ENCODE measurements at places on chromosomes 12 and 14.

- no peak for DNase-seq
Measured at GRCh38 chr12:71555191-71555590, 108.5 kb downstream of the ZFC3H1 start.

DNA sequence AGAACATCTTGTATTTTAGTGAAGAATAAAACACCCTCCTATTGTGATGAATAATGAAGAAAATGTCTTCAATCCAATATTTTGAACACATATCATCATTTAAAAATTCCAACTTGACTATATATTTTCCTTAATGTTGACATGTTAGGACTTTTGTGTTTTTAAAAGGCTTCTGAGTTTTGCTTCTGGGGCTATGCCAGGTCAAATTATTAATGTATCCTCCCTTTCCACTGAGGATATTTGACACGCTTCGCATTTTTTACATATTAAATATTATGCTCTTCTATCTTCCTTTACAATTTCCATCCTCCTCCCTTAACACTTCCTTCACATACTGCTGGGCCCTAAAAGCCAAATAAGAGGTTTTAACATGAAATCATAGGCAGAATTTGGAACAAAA lies 20.6 kb downstream of the RERG start:
- no peak for DNase-seq

GRCh38 chr12:72540811-72541210 lies 268.6 kb downstream of the TRHDE start:
- DNase-seq = no peak

GRCh38 chr12:124915239-124916236 lies 1.1 kb upstream of the UBC start:
- peak; percentile 44 for DNase-seq

GRCh38 chr12:87142342-87142741 lies 886.2 kb upstream of the MGAT4C start:
- DNase-seq = no peak

GRCh38 chr14:95033031-95033430 lies 124.3 kb downstream of the DICER1 start:
- DNase-seq = no peak

GRCh38 chr12:90939382-90939781 lies 15.6 kb downstream of the CCER1 start:
- no peak for DNase-seq

DNA sequence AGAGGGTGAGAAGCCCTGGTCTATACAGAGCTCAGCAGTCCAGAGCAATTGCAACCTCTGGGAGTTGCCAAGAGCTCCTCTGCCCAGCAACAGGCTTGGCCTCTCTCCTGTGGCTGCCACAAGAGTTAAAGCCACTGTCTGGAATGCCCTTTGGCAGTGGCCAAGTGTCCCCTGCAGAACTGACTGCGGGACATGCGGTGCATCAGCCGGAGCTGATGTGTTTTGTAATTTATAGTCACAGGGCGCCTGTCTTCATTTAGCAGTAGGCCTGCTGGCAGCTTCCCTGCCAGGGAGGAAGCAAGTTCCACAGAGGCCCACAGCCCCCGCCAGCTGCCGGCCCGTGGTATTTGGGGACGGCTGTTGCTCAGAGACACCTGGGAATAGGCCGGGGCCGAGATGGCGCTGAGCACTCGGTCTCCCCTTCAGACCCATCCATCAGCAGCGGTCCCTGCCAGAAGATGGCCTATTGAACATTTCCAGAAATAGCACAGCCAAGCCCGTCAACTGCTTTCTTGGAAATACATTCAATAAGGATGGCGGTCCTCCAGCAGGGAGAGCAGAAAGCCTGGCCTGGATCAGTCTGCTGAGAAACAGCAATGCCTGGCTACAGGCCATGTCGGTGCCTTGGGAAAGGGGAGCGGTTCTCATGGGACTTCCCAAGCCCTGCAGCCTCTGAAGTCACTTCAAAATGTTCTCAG lies 217.4 kb downstream of the CRADD start:
- peak; percentile 73 for DNase-seq

DNA sequence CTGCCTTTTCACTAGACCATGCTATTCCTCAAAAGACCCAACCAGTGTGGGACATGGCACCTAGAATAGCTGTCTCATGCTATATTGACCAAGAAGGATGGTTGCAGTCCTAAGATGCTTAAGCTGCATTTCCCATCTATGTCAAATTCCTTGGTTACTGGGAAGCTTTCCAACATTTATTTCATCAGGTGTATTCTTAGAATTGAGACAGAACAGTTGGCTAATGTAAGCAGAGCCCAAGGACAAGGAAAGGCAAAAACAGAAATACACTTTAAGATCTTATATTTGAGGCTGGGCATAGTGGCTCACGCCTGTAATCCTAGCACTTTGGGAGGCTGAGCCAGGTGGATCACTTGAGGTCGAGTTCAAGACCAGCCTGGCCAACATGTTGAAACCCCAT lies 24.7 kb downstream of the ARG2 start:
- no peak for DNase-seq

DNA sequence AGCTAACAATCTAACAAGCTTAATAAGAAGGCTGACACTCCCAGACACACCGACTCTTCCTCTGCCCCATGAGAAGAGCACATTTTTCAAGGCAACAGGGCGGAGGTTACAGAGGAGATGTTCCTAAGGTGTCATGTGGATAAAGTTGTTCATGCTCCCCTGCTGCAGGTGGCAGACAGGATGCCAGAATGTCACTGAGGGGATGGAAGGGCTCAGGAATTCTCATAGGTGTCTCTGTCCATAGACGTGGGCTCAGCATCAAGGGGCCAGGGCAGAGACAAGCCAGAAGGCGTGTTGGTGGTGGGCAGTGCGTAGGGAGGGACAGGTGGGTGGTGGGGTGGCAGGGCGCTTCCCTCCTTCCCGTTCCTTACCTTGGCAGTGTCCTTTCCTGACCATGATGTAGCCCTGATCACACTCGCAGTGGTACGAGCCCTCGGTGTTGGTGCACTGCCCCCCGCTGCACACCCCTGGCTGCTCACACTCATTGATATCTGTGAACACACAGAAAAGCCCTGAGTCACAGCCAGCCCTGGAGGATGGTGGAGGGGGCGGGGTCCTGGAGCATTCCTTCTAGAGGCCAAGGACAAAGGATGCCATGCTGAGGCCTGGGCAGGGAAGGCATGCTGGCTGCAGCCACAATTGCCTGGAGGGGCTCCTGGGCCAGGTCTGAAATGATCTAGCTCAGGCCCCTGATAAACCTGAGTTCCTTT lies 23.0 kb downstream of the ISCA2 start:
- peak; percentile 56 for DNase-seq

GRCh38 chr14:98226411-98226810 lies 1045.6 kb downstream of the BCL11B start:
- DNase-seq = no peak

GRCh38 chr12:48795550-48796455 lies 6.9 kb upstream of the ADCY6 start:
- DNase-seq = peak; percentile 89

DNA sequence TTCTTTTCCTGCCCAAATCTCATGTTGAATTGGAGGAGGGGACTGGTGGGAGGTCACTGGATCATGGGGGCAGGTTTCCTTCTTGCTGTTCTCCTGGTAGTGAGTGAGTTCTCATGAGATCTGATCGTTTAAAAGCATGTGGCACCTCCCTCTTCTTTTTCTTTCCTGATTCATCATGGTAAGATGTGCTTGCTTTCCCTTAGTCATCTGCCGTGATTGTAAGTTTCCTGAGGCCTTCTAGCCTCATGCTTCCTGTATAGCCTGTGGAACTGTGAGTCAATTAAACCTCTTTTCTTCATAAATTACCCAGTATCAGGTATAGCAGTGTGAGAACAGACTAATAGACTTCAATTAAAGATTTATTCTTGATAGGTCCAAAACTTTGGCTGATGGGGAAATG lies 83.5 kb downstream of the CAND1 start:
- no peak for DNase-seq

DNA sequence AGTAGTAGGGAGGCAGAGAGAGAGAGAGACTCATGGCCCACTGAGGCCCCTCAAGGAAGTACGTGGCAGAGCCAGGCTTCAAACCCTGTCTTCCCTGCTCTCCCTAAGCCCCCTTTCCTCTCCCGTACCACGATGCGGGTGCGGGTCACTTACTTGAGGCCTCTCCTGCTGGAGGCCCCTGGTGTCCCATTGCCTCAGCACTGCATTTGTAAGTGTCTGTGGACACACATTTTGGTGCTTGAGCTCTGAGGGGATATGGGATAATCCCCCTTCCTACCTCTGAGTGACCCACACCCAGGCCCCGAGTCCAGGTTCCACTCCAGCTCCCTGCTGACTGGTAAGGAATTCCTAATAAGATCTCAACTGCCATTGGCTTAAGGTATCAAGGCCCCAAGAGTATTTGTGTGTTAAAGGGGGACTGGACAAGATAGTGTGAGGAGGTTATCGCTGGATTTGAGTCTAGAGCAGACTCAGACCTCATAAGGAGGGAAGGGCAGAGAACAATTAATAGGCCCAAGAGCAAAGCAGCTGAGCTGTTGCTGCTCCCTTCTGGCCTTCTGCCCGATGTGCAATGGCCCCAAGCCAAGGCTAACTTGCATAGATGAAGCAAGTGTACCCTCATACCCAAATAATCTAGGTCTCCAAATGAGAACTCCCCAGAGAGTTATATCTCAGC lies 71.9 kb downstream of the CRACR2A start:
- DNase-seq = no peak

DNA sequence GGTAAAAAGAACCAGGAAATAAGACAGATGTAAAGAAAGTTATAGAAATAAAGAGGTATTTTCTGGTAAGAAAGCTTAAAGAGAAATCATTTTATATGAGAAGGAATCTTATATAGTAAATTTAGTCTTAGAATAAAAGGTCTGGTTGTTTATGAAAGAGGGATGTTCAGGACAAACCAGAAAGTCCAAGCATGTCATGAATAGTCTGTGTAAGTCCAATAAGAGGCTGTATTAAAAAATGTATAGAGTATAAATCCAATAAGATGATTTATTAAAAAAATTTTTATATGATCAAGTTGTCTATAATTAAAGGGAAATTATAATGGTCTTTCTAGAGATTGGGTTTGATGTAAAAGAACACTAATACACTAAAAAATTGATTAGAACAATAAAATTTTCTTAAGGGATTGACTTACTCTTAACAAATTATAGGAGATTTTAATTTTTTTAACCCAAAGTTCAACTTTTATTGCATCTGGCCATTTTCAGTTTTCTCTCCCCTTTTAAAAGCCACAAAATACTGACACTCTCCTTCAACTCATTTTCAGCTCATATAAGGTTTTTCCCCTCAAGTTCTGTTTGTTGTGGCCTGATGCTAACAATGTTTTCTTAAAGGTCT lies 35.1 kb downstream of the ST8SIA1 start:
- DNase-seq = no peak

DNA sequence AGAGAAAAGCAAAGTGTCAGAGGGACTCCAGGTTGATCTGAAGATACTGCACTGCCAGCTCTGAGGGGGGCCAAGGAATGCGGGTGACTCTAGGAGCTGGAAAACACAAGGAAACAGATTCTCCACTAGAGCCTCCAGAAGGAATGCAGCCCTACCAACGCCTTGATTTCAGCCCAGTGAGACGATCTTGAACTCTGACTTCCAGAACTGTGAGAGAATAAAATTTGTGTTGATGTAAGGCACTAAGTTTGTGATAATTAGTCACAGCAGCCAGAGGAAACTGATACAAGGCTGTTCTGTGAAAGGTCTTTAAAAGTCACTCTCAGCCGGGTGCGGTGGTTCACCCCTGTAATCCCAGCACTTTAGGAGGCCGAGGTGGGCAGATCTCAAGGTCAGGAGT lies 34.2 kb downstream of the CKAP4 start:
- DNase-seq = no peak

DNA sequence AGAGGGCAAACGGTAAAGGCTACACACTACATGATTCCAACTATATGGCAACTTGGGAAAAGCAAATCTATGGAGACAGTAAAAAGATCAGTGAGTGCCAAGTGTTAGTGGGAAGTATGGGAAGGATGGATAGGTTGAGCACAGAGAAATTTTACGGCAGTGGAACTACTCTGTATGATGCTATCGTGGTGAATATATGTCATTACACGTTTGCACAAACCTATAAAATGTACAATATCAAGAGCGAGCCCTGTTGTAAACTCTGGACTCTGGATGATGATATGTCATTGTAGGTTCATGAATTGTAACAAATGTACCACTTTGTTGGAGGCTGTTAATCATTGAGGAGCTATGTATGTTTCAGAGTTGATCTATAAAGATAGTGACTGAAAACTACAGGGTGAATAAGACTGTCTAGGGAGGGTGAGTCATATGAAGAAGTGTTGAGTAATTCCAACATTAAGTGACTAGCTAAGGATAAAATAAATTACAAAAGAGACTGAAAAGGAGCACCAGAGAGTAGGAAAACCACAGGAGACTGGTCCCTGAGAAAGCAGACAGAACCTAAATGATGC lies 349.2 kb upstream of the LMO3 start:
- no peak for DNase-seq

DNA sequence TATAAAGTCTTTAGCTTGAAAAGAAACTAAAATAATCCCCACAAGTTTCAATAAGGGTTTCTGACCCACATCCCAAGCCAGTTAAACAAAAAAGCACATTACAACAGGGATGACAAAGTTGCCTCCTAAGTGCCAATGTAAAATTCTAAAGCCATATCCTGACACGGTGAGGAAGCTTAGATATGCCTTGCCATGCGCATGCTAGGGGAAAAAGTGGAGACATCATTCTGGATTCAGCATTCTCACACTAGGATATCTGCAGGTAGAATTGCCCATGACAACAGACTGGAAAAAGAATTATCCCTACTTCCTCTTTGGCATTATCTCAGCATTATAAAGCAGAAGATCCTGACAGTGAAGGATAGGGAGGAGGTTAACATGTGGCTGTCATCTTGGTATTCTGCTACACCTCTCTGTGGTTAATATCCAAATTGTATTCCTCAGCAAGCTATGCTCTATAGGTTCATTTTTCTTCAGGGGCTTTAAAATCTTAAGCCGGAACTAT lies 4.9 kb downstream of the DUSP6 start:
- no peak for DNase-seq

DNA sequence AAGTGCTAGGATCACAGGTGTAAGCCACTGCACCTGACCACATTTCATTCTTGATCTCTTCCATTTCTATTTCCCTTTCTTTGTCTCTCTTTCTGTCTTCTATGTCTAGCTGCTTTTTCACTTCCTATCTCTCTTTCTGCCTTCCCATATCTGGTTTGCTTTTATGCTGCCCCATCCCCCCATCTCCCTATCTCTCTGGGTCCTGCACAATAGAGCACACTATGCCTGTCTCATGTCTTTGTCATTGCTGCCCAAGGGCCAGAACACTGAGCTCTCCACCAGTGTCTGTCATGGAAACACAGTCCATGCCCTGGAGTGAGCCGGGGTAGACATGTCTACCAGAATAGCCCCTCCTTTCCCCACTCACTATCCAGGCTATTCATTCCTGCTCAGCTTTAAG lies 12.3 kb upstream of the RARG start:
- no peak for DNase-seq

GRCh38 chr12:12908711-12909110 lies 17.3 kb downstream of the GPRC5A start:
- no peak for DNase-seq

GRCh38 chr14:65664436-65664835 lies 251.9 kb downstream of the FUT8 start:
- no peak for DNase-seq

- DNase-seq = no peak
Measured at GRCh38 chr12:116606397-116606796, 47.2 kb downstream of the MAP1LC3B2 start.
